Right lobe of liver (tissue), 6 donors: ENCODE measurements at places on chromosomes 1 and 21.

GRCh38 chr1:17059391-17060305 is 5.8 kb upstream of the SDHB start:
- DNase-seq, result peak; percentile 81

DNA sequence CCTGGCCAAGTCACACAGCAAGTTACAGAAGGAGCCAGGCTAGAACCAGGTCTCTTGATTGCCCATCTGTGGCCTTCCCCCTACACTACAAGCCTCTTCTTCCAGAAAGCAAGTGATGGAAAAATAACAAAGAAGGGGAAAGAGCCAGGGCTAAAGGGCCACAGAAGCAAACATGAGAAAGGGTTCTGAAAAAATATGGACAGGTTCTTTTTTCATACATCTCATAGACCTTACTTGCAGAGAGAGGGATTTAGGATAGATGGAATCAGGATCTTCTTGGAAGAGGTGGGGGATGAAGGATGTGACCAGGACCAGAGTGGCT is 3.2 kb downstream of the RHBG start:
- DNase-seq, result no peak

GRCh38 chr21:34706337-34706736 is 37.5 kb downstream of the CLIC6 start:
- DNase-seq, result peak; percentile 1

DNA sequence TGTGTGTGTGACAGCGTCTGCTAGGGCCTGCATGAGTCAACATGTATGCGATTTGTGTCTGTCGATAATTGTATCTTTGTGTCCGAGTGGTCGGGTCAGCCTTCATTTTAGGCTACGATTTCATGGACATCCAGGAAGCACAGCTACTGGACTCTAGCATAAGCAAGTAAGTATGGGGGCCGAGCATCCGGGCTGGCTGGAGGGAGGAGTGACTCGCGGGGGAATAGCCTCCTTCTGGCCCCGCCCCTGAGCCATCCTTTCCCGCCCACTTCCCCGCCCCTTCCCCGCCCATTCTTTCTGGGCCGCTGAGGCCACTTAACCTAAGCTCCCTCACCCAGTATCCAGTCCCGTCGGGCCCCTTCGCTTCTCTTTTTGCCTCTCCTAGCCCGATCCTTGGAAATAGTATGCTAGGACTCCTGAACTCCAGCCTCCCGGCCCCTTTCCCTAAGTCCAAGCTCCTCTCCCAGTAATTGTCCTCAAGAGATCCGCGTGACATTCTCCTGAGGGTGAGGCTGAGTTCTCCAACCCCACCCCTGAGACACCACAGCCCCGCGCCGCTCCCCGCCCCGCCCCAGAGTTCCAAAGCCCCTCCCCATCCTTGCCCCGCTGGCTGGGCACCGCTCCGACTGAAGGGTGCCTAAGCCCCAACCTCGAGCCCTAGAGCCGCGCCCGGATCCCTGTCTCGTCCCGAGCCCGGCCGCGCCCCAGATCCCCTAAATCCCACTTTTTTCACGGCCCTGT is 1.2 kb downstream of the MAP3K6 start:
- DNase-seq, result peak; percentile 88

DNA sequence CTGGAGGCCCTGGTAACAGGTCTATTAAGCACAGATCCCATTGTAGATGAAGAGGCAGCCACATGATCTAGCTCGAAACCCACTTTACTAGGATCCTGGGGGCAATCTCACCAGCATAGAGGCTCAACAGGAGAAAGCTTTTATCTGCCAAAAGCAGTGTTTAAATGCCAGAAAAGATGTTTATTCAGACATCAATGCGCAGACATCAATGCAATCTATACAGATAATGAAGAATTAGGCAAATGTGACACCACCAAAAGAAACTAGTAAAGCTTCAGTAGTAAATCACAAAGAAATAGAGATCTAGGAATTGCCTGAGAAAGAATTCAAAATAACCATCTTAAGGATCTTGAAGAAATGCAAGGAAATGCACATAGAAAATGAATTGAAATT is 32.5 kb downstream of the OR6Y1 start:
- no peak for DNase-seq

GRCh38 chr21:42426424-42426823 is 22.7 kb downstream of the UBASH3A start:
- DNase-seq, result no peak

GRCh38 chr1:40532844-40533424 is 1.5 kb downstream of the ZNF684 start:
- no peak for DNase-seq
